ENCODE measurements at places on chromosomes 3 and 15. TPM values are rescaled to one million over a fixed set of nuclear protein-coding genes. Genes with fewer than 3 reads are reported as not detected.

Gene CPA3
- not detected for total RNA-seq

Gene TRAT1
- total RNA-seq = 0.08 TPM

Gene DPPA2
- total RNA-seq = not detected

Gene GALNT15
- not detected for total RNA-seq

Gene SAXO2
- 0.10 TPM for total RNA-seq

Gene CCDC39
- total RNA-seq = not detected

Gene CPOX
- total RNA-seq = 28.3 TPM

Gene FAM3D
- not detected for total RNA-seq

Gene ALDH1A2
- 12.6 TPM for total RNA-seq

DNA sequence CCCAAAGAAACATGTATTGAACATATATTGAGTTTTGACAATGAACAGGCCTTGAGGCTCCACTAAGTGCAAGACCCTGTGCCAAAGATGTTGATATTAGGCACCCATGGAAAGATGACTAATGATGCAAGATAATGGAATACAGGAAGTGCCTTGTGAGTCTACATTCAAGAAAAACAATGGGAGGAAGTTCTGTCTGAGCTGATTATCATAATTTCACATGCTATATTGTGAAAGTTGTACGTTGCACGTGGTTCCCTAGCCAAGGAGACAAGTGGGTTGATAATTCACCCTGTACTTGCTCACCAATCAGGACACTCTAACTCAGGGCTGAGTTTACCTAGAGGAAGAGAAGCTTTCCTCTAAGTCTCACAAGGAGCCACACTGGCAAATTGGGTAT is 186.9 kb upstream of the STAC start:
- H3K4me1 ChIP-seq = no peaks in the 10 kb centered on the region
- H3K4me3 ChIP-seq = no peak overlapping the region

- H3K4me1 ChIP-seq = peaks cover under 1% of the 10 kb centered on the region
- H3K27ac ChIP-seq = no peak overlapping the region
- no peak for DNase-seq
- H3K27me3 ChIP-seq = no peaks in the 10 kb centered on the region
Observed at GRCh38 chr3:23164746-23165145, 38.4 kb upstream of the UBE2E2 start.

DNA sequence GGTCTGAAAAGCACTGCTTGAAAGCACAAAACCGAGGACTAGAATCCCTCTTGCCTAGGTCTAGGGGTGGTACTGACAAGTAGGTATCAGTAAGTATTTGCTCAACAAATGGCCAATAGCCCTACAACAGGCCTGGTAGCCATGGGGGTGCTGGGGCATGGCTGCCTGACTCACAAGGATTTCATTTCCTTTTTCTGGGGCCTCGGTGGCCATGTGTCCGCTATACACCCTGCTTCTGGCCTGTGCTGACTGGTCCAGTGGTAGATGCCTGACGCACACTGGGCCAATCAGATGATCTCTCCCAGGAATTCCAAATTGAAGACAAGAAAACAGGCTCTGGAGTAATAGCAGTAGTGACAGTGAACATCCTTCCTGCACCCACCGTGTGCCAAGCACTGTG is 29.4 kb downstream of the MELTF start:
- no peak for DNase-seq
- H3K27ac ChIP-seq = no peak overlapping the region
- H3K4me3 ChIP-seq = no peak overlapping the region
- no peaks in the 10 kb centered on the region for H3K36me3 ChIP-seq
- peaks cover 21% of the 10 kb centered on the region for H3K4me1 ChIP-seq
- H3K27me3 ChIP-seq = no peaks in the 10 kb centered on the region

DNA sequence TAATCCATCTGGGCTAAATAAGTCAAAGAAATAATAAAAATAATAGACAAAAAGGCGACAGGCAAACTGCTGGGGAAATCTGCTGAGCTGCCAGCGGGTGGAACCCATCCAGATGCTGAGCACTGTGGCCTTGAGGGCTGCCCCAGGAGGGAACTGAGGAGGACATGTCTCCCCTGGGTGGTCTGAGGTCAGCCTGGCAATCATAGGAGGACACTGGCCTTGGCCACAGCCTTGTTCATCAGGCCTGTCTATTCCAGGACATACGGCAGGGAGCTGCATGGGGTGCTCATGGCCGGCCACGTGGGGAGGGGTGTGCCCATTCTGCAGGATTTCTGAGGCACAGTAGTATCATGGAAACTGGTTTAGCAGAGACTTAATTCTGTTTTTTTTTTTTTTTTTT is 21.5 kb upstream of the SNRPA1 start:
- H3K27ac ChIP-seq = no peak overlapping the region
- peaks cover 3% of the 10 kb centered on the region for H3K27me3 ChIP-seq
- no peaks in the 10 kb centered on the region for H3K4me1 ChIP-seq
- no peaks in the 10 kb centered on the region for H3K36me3 ChIP-seq
- no peak for DNase-seq

DNA sequence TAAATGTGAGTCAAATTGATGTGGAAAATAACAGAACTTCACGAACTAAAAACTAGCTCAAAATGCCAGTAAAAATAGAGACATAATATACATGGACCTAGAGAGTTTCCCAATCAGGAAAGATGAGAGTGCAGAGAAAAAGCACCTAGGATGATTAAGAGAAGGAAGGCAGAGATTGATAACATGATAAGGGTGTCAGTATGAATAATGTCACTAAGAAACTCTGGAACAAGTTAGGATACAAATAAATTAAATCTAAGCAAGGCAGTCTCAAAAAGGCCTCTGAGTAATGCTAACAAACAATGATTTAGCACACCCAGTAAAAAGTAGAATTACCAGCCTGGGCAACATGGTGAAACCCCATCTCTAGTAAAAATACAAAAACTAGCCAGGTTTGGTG is 304.7 kb upstream of the DPPA4 start:
- no peaks in the 10 kb centered on the region for H3K4me1 ChIP-seq
- DNase-seq = no peak
- no peaks in the 10 kb centered on the region for H3K36me3 ChIP-seq
- H3K27me3 ChIP-seq = no peaks in the 10 kb centered on the region
- H3K4me3 ChIP-seq = no peak overlapping the region

DNA sequence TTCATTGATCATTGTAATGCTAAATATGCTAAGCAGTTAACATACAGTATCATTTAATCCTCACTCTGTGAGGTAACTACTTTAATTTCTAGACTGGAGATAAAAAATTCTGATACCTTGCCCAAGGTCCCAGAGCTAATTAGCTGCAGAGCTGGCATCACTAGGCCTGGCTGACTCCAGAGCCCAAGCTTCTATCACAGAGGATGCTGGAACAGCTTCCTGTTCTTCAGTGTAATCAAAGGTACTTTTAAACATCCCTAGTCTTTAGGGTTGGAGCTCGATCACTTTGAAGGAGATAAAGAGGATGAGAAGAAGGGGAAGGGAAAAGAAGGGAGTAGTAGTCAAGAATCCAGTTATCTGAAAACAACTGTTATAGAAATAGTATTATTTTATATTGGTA is 37.1 kb upstream of the BOC start:
- H3K4me1 ChIP-seq = no peaks in the 10 kb centered on the region
- H3K27ac ChIP-seq = no peak overlapping the region
- no peak overlapping the region for H3K4me3 ChIP-seq
- H3K36me3 ChIP-seq = no peaks in the 10 kb centered on the region

- no peak overlapping the region for H3K27ac ChIP-seq
- no peaks in the 10 kb centered on the region for H3K36me3 ChIP-seq
- DNase-seq = no peak
- H3K4me1 ChIP-seq = peaks cover 15% of the 10 kb centered on the region
- H3K27me3 ChIP-seq = no peaks in the 10 kb centered on the region
Observed at GRCh38 chr3:177598097-177598833, 401.0 kb upstream of the TBL1XR1 start.

DNA sequence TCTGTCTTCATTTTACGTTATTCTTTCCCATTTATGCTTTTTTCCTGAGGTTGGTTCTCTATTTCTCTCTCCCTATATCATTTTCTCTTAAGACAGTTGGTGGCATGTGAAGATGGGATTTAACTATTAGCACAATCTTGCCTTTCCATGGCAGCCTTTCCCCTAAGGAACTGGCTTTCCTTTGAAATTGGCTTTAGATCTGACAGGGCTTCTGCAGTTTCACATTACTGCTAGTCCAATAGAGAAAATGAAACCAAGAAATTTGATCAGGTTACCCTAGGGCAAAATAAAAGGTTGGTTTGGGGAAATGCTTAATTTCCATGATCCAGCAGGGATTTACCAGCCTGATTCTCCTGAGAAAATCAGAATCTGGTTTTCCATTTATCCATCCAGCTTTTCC is 22.7 kb upstream of the CHL1 start:
- H3K27ac ChIP-seq = no peak overlapping the region
- no peaks in the 10 kb centered on the region for H3K36me3 ChIP-seq
- DNase-seq = peak; percentile 34
- no peaks in the 10 kb centered on the region for H3K27me3 ChIP-seq

- H3K4me1 ChIP-seq = no peaks in the 10 kb centered on the region
- DNase-seq = no peak
- no peak overlapping the region for H3K27ac ChIP-seq
- H3K36me3 ChIP-seq = no peaks in the 10 kb centered on the region
- H3K4me3 ChIP-seq = no peak overlapping the region
Observed at GRCh38 chr15:86061581-86061980, 18.1 kb upstream of the AGBL1 start.

GRCh38 chr3:152474585-152474984 is 205.9 kb downstream of the MBNL1 start:
- H3K27ac ChIP-seq = no peak overlapping the region
- DNase-seq = peak; percentile 11
- no peak overlapping the region for H3K4me3 ChIP-seq
- no peaks in the 10 kb centered on the region for H3K36me3 ChIP-seq
- H3K4me1 ChIP-seq = no peaks in the 10 kb centered on the region

GRCh38 chr15:46918462-46919140 is 798.7 kb upstream of the SEMA6D start:
- H3K4me1 ChIP-seq = no peaks in the 10 kb centered on the region
- H3K36me3 ChIP-seq = no peaks in the 10 kb centered on the region
- no peak overlapping the region for H3K4me3 ChIP-seq

- no peaks in the 10 kb centered on the region for H3K27me3 ChIP-seq
- H3K4me1 ChIP-seq = no peaks in the 10 kb centered on the region
- no peak overlapping the region for H3K27ac ChIP-seq
- no peaks in the 10 kb centered on the region for H3K36me3 ChIP-seq
Observed at GRCh38 chr3:44877333-44877732, 2.9 kb downstream of the TGM4 start.

DNA sequence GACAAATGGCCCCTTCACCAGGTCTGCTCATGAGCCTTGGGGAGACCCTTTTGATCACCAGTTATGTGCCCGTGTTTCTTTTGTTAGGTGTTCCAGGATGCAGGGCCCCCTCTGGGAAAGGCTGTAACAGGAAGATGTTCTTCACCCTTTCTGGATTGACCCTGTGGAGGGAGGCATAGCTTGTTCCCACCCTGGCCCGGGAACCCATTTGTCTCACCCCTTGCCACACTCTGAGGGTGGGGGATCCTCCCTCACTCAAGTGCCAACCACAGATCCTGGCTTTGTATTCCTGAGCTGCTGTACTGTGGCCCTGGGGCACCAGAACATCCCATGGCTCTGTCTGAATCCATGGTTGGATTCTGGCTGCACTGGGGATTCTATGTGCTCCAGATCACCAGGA is 18.9 kb downstream of the IL16 start:
- no peak for DNase-seq
- no peaks in the 10 kb centered on the region for H3K27me3 ChIP-seq
- H3K27ac ChIP-seq = no peak overlapping the region
- H3K4me3 ChIP-seq = no peak overlapping the region
- H3K36me3 ChIP-seq = no peaks in the 10 kb centered on the region

DNA sequence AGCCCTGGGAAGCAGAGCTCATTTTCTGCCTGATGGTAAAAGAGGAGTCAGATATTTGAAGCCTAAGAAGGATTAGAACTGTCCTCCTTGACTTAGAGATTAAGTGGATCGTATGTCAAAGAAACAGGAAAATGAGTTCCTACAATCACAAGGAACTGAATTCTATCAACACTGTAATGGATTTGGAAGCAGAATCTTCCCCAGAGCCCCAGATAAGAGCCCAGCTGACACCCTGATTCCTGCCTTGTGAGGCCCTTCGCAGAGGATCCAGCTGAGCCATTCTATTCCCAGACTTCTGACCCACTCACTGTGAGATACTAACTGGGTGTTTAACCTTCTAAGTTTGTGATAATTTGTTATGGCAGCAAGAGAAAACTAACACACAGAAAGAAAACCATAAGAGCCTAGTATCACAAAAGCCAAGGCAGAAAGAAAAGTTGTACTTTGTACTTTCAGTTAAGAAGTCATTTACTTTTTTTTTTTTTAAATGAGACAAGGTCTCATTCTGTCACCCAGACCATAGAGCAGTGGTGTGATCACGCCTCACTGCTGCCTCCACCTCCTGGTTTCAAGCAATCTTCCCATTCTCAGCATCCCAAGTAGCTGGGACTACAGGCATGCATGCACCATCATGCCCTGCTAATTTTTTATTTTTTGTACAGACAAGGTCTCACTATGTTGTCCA is 61.1 kb upstream of the ZBTB20 start:
- no peaks in the 10 kb centered on the region for H3K27me3 ChIP-seq
- DNase-seq = no peak
- no peaks in the 10 kb centered on the region for H3K36me3 ChIP-seq
- no peak overlapping the region for H3K4me3 ChIP-seq

DNA sequence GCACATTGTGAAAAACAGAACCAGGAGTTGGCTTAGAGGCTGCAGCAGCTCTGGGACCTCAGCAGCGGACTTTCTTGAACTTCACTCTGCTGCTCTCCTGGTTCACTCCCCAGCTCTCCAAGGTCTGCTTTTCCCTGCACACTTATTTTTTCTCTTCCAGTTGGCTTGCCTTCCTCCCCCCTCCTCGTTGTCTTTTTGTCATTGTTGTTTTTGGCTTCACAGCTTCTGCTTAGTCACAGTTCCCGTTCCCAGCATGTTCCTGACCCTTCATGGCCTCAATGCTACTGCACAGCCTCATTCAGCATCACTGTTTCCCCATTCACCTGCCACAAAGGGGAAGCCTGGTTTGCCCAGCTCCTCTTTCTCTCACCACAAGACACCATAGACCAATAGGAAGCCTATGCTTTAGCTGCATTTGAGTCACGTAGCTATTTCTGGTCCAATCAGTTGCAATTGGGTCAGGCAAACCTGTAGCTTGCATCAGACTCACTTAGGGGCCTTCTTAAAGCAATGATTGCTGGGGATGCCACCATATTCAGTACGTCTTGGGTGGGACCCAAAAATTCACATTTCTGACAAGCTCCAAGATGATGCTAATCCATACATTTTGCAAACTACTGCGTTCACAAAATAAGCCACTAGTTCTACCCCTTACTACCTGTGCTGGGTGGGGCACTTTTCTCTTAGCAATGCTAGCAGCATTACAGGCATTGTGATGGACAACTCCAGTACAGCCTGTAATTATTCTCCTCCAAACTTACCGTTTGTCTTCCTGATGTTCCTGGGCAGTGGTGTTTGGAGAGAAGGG is 7.8 kb upstream of the SUMF1 start:
- no peak overlapping the region for H3K27ac ChIP-seq
- DNase-seq = peak; percentile 13
- no peak overlapping the region for H3K4me3 ChIP-seq
- H3K36me3 ChIP-seq = no peaks in the 10 kb centered on the region
- H3K27me3 ChIP-seq = no peaks in the 10 kb centered on the region
- no peaks in the 10 kb centered on the region for H3K4me1 ChIP-seq

Data from SJCRH30 (cell line).